H4 (cell line): ENCODE measurements at places on chromosomes 12 and 14.

DNA sequence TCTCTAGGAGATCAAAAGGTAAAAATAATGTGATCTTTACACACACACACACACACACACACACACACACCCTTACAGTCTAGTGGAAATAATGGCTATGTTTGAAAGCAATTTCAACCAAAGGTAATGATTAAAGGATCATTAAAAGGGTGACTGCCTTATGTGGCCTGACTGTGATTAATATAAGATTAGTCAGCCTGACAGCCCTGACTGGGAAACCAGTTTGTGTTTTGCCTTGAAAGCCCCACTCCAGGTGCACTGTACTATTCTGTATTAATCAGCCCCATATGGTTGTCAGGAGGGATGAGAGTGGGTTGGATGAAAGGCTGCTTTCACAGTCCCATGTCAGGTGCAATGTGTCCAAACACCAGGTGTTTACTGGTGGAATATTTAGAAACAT is 10.5 kb downstream of the RASSF9 start:
- no peak for DNase-seq

DNA sequence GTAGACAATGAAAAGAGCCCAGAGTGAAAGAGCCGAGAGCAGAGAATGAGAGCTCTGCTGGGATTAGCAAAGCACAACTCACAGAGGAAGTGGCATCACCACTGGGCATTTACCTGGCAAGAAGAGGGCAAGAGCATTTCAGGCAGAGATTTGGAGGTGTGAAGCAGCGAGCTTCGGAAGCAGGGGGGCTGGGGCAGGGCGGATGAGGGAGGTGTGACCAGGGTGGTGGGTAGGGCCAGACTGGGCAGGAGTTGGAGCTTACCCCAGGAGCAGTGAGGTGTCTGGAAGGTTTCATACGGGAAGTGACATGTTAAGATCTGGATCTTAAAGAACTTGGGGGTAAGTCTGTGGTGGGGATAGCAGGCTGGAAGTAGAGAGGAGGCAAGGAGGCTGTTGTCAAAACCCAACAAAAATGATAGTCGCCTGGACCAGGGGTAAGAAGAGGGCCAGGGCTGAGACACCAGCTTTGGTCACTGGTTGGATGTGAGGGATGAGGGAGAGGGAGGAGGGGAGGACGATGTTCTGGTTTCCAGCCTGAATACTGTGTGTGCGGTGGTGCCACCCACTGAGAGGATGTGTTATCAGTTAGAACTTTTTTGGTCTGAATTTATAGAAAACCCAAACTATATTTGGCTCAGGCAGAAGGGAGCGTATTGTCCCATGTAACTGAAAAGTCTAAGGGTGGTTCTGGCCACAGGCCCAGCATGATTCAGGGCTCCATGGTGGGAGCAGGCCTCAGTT is 5.2 kb downstream of the SMIM41 start:
- DNase-seq: no peak

- no peak for DNase-seq
These were observed 251.6 kb upstream of the ALG10 start for GRCh38 chr12:33770652-33771051.

DNA sequence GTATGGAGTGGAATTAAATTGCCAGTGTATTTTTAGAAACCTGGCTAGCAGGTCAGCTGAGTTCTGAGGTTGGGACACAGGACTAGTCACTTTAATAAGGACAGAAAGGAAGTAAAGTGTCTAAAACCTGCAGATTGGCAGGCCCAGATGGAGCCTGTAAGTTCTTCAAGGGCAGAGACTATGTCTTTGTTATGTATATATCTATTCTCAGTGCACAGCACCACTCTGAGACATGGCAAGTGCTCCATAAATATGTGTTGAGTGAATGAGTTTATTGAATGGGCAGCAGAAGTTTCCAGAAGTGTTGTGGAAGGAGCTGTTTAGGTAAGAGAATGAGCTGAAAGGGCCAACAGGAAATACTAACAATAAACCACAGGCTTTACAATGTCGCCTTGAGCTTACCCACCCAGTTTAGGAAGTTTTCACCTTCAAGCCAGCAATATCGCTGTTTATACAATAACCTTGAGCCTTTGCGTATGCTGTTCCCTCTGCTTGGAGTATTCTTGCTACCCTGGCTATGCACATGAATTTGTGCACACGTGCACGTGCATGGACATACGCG is 109.5 kb upstream of the TMPO start:
- no peak for DNase-seq

- DNase-seq: no peak
These were observed 41.4 kb downstream of the SLC17A8 start for GRCh38 chr12:100398307-100398706.

DNA sequence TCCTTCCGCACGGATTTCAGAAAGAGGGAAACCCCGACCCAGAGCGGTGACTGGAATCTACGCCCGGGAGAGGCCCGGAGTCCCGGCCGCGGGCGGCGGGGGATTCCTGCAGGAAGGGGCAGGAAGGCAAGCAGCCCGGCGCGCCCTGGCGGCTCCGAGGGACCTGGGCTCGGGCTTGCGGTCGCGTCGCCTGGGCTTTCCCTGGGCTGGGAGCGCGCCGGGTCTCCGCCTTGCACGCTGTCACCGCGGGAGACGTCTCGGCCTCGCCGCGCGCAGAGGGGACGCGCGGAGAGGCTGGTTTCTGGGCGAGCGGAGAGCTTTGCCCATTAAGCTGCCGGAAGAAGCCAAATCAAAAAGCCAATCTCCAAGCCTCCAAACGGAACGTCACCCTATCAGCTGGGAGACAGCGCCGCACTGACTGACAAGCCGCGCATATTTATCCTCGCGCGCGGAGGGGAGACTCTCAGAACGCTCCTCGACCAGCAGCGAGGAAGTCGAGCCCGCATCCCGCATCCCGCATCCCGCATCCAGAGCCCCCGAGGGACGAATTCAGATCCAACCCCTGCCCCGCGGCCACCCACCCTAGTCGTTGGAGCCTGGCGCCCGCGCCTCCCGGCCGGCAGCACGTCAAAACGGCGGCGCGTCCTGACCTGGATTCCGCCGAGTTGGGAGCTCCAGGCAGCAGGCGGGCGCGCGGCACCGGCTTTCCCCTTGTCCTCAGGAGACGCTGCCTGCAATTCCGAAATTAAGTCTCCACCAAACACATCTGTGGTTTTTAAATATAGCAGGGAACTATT is at the start of gene SLC8A3:
TSS of gene SLC8A3 (minus strand) at position 293 of the 797 bp plus-strand sequence. CDS start 20,529 bp downstream, outside the sequence.
- no peak for DNase-seq

DNA sequence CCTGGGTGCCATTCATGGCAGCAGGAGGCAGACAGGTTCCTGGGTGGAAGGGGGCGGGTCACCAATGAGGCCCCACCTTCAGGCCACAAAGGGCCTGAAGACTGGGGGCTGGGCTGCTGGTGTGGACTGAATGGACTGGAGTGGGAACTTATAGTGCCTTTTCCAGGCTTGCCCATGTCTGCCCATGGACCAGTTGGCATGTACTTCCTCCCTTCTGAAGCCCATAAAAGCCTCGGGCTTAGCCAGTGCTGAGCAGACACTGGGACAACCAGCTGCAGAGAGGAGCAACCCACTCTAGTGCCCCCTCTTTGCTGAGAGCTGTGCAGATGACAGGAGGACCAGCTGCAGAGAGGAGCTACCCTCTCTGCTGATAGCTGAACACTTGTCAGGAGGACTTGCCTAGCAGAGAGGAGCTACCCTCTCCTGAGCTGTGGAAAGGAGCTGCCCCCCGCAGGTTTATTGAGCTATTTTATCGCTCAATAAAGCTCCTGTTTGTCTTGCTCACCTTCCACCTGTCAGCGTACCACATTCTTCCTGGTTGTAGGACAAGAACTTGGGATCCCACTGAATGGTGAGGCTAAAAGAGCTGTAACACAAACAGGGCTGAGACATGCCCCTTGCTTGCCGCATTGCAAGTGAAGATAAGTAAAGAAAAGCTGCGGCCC is 34.0 kb downstream of the APAF1 start:
- no peak for DNase-seq

- DNase-seq: no peak
These were observed 44.8 kb upstream of the PTHLH start for GRCh38 chr12:28017126-28017872.

DNA sequence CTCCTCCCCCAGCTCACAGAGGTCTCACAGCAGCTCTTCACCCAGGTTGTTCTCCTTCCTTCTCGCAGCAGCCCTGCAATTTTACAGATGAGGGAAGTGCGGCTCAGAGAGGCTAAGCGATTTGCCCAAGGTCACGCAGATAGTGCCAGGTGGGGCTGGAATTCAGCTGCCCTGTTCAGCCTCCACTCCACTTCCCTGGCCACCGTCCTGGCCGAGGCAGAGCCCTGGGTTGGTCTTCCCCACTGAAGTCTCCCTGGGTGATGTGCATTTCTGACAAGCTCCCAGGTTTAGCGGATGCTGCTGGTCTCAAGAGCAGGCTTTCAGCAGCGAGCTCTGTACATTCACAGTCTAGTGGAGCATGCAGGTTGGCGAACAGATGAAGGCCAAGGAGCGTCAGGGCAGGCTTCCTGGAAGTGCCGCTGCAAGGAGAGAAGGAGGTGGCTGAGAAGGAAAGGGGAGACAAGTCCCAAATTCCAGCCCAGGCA is 28.9 kb upstream of the EML1 start:
- DNase-seq: no peak

GRCh38 chr14:39428118-39428517 is 4.1 kb downstream of the FBXO33 start:
- no peak for DNase-seq

DNA sequence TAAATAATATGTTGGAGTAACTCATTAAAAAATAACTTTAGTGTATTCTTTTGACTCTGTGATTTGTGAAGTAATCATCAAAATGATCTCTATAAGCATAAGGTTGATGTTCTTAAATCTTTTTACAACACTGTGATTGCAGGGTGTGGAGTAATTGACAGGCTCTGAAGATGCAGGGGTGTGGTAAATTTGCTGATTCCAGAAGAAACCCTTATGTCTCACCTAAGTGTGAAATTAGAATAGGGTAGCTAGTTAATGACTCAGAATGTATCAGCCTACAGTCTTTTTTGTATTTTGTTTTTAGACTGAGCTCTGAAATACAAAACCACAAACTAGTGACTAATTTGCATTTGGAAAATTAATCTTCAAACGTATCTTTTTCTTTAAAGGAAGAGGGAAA is 5.9 kb downstream of the PRPF39 start:
- no peak for DNase-seq

GRCh38 chr12:103269946-103270345 is 225.8 kb downstream of the C12orf42 start:
- no peak for DNase-seq
